ENCODE measurements at places on chromosomes 16 and 17. TPM values are rescaled to one million over a fixed set of nuclear protein-coding genes. Genes with fewer than 3 reads are reported as not detected.

FBXL16 gene
- 3.8 TPM for polyA plus RNA-seq

DNA sequence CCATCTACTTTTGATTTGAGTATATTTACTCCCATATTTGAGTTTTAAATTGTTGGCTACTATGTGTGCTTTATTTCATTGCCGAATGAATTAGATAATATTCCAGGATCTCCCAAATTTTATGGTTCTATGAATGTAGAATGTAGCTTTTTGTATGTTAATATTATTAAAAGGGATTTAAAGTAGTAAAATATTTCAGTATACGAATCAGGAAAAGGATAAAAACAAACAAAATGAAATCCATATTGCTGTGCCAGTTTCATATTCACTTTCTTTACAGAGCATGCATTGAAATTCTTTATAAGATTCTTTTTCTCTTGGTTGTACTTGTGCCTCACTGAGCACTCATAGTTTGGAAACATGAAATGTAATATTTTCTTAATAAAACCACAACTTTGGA is 155.1 kb downstream of the CHD9 start:
- DNase-seq, result no peak

- no peak for DNase-seq
Measured at GRCh38 chr17:37605081-37605480, 4.1 kb downstream of the SYNRG start.

GRCh38 chr17:72496461-72496860 is 375.6 kb downstream of the SOX9 start:
- DNase-seq, result no peak

Data from large intestine (tissue), 12 donors.